Stimulated activated CD4-positive, alpha-beta T cell treated with anti-CD3 and anti-CD28 coated beads, Interleukin-1b, Interleukin-23, amount 100 ng/mL, for 1 hour (primary cell): ENCODE measurements at places on chromosomes 3 and 15.

- DNase-seq, result no peak
These were observed 8.0 kb upstream of the EEFSEC start for GRCh38 chr3:128145279-128145678.

DNA sequence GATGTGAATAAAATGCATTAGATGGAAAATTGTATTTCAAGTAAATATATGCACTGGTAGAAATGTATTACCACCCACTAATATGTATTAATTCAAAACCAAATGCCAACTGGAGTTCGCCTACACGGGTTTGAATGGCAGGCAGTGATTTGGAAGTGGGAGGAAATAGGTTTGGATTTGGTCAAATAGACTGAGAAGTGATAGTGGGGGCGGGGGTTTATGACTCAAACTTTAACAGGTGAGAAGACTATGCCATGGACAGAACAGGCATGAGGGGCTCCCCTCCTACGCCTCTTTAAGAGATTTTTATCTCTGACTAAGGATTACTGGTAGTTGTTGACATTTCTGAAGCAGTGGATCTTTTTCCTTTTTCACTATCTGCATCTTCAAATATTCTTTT, 677.8 kb downstream of the NTRK3 start:
- no peak for DNase-seq

DNA sequence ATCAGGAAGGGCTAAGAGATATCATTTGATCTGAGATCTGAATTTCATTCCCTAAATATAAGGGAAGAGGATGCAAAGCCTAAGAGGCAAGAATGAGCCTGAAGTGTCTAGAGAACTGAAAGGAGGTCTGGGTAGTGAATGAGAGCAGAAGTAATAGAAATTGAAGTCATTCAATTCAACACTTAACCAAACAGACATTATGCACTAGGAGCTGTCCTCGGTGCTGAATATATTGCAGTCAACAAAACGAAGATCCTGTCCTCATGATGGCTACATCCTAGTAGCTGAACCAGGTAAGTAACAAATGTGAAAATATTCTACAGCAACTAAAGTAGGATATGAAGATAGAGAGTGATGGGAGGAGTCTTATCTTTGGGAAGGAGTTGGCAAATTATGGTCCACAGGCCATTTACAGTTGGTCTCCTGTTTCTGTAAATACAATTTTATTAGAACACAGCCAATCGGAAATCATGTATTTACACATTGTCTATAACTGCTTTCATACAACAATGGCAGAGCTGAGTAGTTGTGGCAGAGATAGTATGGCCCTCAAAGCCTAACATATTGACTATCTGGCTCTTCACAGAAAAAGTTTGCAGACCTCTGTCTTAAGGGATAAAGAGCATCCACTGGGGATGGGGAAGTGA, 192.9 kb upstream of the CADPS start:
- DNase-seq, result no peak

GRCh38 chr3:139342054-139342453, 1.8 kb upstream of the MRPS22 start:
- DNase-seq, result no peak

DNA sequence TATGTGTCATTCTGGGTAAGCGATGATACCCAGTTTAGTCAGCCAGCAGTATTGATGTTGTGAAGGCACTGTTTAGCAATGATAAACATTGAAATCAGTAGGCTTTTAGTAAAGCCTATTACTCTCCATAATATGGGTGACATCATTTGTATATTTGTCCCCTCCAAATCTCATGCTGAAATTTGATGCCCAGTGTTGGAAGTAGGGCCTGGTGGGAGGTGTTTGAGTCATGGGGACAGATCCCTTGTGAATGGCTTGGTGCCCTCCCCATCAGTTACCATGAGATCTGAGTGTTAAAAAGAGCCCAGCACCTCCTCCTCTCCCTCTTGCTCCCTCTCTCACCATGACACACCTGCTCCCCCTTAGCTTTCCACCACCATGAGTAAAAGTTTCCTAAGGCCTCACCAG, 31.4 kb upstream of the FAN1 start:
- no peak for DNase-seq

DNA sequence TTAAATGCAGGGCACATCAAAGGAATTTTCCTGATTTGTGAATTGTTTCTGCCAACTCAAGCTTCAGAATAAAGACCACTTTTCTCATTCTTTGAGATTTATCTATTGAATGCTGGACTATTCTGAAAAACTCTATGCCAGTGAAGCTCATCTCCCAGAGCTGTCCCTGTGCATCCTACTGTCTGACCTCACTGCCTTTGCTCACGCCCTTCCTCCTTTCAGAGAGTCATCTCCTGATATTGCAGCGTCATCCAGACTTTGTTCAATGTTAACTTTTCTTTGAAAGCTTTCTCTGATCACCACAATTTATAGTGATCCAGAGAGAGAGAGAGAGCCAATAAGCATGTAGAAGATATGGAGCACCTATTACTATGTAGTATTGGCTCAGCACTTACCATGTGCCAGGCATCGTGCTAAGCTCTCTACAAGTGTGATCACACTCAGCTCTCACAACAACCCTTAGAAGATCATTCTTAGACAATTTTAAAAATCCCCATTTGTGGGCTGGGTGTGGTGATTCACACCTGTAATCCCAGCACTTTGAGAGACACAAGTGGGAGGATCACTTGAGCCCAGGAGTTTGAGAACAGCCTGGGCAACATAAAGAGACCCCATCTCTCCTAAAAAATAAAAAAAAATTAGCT, 30.2 kb upstream of the TLE3 start:
- no peak for DNase-seq

GRCh38 chr3:9902372-9903237, at the start of gene IL17RE:
Gene IL17RE, plus strand, starts transcription at chr3:9902848. Its CDS starts 85 bp downstream, at chr3:9902933.
- no peak for DNase-seq

DNA sequence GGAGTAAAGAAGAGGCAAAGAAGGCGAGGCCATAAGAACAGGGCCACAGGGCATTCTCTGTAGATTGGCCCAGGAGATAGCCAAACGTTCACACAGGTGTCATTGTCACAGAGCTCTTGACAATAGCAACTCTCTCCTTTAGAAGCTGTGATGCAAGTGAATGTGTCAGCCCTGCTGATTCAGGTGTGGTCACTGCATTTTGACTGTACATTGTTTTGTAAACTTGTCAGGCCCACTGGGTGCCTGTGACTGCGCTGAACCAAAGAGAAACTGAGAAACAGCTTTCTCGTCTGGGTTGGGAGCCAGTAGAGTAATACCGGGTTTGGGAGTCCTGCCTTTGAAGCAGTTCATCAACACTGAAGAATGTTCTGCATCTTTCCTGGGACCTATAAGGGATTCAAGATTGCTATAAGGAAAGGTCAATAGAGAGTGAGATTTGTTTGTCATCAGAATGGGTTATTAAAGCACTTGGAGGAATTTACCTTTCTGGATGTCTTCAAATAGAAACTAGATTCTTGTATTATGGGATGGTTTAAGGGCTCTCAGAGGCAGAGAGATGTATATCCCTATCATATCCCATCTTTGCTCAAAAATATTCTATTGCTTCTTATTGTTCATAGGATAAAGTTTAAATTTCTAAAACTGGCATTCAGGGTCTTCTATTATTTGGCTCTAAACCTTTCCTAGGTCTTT, 45.4 kb downstream of the TMEM45A start:
- DNase-seq, result no peak

GRCh38 chr3:19885468-19885867, 48.5 kb downstream of the EFHB start:
- no peak for DNase-seq

- DNase-seq, result no peak
These were observed 29.4 kb downstream of the MELTF start for GRCh38 chr3:197000211-197000610.

DNA sequence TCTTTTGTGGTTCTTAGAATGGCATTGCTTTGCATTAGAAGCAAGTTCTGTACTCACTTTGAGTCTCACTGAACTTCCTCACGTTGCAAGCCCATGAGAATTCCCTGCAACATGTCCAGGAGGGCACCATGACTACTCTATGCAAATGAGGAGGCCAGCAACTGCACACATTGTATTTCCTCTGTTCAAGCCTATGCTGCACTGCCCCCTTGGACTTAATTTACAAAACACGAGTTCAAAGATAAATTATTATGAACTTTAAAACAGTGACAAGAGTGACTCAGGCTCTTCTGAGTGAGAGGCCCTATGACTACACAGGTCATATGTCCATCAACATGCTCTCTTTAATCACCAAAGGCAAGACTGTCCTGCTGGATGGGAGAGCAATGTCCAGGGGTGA, 484.2 kb upstream of the ATP11B start:
- no peak for DNase-seq

GRCh38 chr15:60476713-60477112, 2.2 kb downstream of the ICE2 start:
- DNase-seq, result no peak

- DNase-seq, result no peak
These were observed 105.1 kb downstream of the CPN2 start for GRCh38 chr3:194245975-194246561.

DNA sequence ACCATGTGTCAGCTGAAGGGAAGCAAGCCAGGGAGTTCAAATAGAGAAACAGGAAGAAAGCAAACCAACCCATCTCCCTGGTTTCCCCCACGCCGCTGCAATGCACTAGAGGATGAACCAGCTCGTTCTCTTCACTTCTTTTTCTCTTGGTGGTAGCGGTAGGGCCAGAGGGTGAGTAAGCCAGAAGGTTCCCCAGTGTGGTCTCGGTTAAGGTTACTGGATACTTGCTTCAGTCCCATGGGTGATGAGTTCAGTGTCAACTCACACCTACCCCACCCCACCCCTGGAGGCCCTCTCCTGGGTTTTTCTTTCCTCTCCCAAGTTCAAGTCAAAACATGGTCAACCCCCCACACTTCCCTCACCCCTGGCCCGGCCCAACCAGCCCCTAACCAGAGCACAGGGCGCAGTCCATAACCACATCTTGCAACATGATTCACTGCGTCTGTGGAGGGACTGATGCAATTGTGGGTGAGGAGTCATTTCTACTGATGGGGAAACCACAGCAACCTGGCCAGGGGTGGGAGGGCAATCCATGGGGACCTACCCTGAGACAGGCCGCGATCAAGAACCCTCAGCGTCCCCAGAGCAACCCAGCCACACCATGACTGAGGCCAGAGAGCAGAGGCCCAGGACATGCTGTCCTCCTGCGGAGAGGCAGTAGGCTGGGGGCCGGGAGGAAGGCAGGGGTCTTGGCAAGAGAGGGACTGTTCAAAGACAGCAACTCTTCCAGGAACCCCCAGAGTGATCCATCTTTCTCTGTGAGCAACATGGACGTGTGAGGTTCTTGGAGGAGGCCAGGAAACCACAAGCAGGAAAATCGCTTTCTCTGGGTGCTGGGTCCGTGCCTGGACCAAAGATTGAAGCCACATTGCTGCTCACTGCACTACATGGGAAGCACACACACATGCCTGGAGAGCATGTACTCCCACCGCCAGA, 276.6 kb downstream of the UACA start:
- DNase-seq, result no peak

DNA sequence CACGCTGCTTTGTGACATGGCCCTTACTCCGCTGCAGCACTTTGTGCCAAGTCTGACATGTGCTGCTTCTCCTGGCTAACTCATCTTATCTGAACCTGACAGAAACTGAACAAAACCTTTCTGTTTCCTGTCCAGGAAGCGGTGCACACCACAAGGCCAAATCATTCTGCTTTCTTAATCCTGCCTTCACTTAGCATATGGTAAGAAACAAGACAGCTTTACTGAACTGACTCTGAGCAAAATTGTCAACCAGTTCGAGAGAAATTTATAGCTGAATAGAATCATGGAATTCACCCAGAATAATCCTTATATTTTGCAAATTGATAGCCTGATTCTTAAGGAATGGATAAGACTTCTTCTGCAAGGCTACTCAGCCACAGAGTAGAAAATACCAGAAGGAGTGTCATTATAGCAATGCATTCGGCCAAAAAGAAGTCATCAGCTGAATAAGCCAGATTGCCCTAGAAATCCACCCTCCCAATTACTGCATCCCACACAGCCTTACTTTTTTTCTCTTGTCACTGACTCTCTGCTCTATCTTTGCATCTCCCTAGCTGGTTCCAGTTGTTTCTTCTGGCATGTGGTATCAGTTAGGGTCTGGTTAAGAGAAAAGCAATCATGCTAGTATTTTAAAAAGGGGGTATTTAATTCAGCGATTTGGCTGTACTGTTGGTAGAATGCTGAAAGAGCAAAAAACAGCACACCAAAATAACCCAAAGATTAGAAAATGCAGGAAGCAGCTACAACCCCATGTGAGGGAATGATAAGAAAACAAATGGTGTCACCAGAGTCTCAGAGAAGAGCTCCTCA, 41.6 kb upstream of the STRIT1 start:
- no peak for DNase-seq

DNA sequence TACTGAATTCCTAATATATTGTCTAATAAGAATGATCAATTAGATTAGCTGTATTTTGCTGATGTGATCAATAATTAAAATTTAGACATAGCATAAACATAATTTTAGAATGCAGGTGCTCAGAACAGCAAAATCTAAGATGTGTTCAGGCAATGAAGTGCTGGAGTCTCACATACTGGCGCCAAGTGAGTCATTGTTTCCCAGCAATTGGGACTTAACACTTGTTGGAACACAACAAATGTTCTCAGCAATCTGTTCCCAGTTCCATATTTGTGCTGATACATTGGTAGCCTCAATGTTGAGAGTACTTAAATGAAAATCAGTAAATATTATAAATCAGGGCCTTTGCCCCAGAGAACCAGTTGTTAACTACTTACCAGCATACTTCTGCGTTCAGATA, 619.0 kb downstream of the ROBO1 start:
- no peak for DNase-seq

GRCh38 chr3:58003093-58003492, 5.1 kb upstream of the FLNB start:
- DNase-seq, result no peak

GRCh38 chr3:43964640-43965039, 273.9 kb downstream of the ABHD5 start:
- no peak for DNase-seq

DNA sequence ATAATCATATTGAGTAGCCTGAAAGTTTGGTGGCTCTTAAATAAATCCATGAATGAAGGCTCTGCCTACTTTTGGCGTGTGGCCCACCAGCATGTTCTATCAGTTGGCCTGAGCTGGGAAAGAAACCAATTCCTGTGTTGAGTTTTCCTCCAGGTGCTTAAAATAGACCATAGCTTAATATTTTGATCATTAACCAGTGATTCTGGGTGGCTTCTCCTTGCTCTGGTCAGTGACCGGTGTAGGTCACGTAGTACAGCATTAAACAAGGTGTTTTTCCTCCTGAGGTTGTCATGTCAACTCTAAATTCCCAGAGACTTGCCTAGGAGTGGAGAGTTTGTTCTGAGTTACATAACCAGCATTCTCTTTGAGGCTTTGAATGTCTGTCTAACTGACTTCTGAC, 1.3 kb downstream of the HHLA2 start:
- DNase-seq, result no peak

GRCh38 chr3:24682141-24682547, 187.5 kb upstream of the THRB start:
- DNase-seq, result no peak

DNA sequence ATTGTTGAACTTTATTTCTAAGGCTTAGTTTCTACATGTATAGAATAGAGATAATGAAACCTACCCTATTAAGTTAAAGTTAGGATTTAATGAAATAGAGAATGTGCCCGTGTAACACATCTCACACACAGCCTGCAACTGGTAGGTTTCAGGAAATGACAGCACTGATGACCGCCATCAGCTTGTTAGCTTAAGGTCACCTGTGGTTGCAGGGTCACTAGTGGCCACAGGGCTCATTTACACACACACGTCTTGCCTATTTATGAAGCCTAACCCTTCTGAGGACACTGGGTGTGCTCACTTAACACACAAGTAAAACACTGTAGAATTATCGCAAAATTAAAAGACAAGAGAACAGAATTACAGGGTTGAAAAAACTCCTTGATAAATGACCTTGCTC, 20.1 kb downstream of the CHRM5 start:
- DNase-seq, result no peak
